ENCODE measurements at places on chromosomes 2 and 18.

GRCh38 chr2:237321746-237322145 is 92.2 kb downstream of the COL6A3 start:
- no peak for DNase-seq

- DNase-seq, result no peak
Observed at GRCh38 chr18:2822213-2822921, 24.4 kb upstream of the EMILIN2 start.

GRCh38 chr2:215391531-215391930 is 44.3 kb downstream of the FN1 start:
- DNase-seq, result no peak

GRCh38 chr2:143926736-143927135 is 593.2 kb downstream of the ZEB2 start:
- no peak for DNase-seq

Data from GM10248 (cell line).